ENCODE measurements at places on chromosomes 4 and X.

- DNase-seq, result no peak
Measured at GRCh38 chrX:40172401-40173142, 74.8 kb upstream of the BCOR start.

DNA sequence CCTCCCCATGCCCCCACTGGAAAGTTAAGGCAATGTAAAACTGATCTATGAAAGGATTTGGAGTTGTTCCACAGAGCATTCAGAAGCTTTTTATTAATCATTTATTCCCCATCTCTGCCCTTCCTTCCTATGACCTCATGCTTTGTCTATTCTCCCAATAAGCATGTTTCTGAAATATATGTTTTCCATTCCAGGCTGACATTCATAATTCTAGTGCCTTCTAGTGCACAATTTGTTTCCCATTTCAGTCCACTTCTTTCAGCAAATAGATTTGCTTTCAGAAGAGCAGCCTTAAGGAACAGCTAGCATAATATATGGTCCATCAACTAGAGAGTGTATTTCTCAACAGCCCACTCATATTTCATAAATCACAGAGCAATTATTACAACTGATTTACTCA, 77.1 kb upstream of the ATXN3L start:
- no peak for DNase-seq

DNA sequence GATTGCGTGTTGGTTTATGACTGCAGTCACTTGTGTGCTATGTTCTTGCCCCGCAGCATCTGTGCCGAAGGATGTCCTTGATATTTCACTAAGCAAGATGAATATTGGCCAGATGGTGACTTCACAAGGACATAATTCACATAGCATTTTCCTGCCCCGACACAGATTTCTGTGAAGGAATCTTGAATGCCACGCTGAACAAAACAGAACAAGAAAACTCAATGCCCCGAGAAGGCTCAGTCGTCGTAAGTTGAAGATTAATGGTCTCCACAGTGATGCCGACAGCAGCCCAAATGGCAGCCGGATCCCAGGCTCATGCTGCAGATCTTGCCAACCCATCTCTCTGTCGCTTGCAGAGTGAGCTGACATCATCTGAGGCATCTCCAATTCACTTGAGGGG, 145.9 kb downstream of the CPEB2 start:
- no peak for DNase-seq

DNA sequence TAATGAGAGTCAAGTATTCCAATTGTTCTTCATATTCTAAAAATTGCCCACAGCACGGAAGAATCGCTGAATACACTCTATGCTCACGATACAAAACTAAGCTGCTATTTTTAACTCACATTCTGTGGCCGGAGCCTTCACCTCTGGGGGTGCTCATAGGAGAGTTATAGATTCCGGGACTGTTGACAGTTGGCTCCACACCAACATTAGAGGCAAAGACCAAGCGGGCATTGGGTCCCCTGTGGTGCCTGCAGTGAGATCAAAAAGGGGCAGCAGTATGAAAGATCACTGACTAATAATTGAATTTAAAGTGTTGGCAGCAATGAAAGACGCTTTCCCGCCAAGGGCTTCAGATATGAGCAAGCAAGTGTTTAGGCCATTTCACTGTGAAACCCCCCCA, 146.0 kb downstream of the TMEM144 start:
- DNase-seq, result no peak

GRCh38 chr4:91171217-91171616, 1044.0 kb downstream of the CCSER1 start:
- DNase-seq, result no peak

DNA sequence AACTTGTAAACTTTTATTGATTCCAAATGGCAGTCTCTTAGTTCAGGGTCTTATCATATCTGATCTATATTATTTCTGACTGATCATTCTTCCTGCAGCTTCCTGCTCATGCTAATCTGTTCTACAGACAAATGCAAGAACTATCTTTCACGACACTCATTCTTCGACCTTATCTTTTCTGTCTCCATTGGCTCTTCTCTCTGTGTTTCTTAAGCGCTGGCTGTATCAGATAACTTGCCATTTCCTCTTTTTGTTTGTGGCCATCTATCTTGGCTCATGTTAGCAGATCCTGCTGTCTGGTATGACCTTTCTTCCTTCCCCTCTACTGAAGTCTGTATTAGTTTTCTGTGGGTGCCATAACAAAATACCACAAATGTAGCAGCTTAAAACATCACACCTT, 230.5 kb upstream of the PUDP start:
- DNase-seq, result no peak

DNA sequence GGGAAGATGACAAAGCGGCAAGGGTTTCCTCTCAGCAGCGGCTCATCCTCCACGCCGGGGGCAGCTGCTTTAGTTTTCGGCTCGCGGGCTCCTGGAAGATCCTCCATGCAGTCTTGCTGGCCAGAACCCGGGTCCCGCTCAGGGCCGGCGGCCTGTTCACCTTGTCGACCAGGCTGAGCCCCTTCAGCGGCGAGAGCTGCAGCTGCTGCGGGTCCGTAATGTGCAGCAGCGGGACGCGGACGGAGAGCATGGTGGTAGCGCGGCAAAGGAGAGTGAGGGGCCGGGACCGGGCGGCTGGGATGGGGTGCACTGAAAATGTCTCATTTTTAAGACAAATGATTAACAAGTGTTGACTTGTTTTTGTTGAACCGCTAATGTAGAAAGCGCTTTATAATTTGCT, 33.2 kb downstream of the EFHC2 start:
- no peak for DNase-seq

GRCh38 chrX:154599531-154599930, 14.6 kb downstream of the CTAG1A start:
- no peak for DNase-seq

GRCh38 chr4:45043911-45044310, 317.6 kb upstream of the GNPDA2 start:
- DNase-seq, result no peak
